ENCODE measurements at places on chromosomes 11 and 22. TPM values are rescaled to one million over a fixed set of nuclear protein-coding genes. Genes with fewer than 3 reads are reported as not detected.

VPS37C gene
- 32.7 TPM for total RNA-seq

SPDYC gene
- not detected for total RNA-seq

C2CD2L gene
- total RNA-seq, result 17.8 TPM

PANX2 gene
- 9.1 TPM for total RNA-seq

RIC3 gene
- total RNA-seq, result not detected

SNAP29 gene
- 35.3 TPM for total RNA-seq

PLAAT5 gene
- not detected for total RNA-seq

- DNase-seq, result no peak
These were observed 5.3 kb downstream of the SLN start for GRCh38 chr11:107706531-107706930.

DNA sequence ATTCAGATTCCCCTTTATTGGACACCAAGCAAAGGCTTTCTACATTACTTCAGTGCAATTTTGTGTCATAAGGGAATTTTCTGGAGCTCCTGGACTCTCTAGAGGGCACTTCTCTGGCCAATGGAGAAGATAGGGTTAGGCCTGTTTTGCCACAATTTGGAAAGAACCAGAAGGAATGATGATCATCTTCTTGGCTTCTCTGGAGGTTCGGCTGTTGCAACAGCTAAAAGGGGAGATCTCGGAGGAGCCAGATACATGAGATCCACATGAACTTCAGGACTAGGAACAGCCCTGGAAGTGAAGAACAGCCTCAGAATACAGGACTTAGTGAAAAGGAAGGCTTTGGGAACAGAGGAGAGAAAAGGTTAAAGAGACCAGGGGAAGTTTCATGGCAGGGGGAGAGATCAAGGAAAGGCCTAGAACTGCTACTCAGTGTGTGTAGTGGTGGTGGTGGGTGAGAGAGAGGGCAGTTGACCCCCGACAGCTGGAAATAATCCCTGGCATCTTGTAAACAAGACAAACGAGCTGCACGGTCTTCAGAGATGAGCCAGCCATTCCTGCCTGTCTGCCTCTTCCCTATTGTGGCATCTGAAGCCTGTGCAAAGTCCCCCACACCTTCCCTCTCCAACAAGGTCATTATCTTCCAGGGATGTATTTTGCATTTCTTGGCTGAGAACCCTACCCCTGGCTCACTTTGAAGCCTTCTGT is 83.8 kb downstream of the CCDC81 start:
- no peak for DNase-seq

DNA sequence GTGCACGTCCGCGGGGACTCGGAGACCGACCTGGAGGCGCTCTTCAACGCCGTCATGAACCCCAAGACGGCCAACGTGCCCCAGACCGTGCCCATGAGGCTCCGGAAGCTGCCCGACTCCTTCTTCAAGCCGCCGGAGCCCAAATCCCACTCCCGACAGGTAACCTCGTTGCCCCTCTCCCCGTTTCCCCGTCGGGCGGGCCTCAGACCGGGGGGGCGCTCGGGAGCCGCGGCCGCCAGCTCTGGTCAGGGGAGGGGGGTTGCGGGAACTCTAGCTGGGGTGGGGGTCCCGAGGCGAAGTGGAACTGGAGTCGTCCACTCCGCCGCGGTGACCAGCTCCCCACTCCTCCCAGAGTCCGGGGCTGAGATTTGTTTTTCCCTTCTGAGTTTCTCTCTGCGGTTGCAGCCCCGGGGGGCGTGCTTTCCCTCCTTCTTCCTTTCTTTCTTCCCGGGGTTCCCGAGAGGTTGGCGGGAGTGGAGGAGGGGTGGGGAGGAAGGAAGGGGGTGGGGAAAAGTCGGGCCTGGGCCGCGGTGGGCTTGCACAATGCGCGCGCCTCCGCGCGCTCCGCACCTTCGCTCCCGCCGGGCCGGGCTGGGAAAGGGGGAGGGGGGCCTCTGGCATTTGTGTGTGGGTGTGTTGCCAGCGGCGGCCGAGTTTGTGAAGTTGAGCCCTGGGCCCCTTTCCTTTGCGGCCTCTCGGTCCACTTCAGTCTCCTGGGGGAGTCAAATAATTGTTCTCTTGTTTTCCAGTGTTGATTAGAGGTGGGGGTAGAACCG is 952 bp downstream of the YAP1 start:
- peak; percentile 96 for DNase-seq

DNA sequence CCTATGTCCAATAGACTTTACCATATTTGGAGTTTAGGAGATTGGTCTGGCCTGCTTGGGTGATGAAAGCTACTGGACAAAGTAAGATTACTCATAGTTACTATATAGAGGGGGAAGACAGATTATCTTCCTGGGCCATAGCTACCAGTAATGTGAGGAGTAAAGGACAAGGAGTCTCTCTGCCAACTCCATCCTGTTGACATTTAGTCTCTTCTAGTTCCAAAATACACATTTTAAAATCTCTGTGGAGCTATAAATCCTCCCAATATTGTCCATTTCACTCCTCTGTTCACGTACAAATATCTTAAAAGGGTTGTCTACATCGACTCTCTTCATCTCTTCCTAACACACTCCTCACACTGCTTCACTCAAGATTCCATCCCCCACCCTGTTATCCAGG is 1.1 kb upstream of the OR51D1 start:
- no peak for DNase-seq

- no peak for DNase-seq
These were observed 11.9 kb downstream of the C11orf21 start for GRCh38 chr11:2289859-2290258.

DNA sequence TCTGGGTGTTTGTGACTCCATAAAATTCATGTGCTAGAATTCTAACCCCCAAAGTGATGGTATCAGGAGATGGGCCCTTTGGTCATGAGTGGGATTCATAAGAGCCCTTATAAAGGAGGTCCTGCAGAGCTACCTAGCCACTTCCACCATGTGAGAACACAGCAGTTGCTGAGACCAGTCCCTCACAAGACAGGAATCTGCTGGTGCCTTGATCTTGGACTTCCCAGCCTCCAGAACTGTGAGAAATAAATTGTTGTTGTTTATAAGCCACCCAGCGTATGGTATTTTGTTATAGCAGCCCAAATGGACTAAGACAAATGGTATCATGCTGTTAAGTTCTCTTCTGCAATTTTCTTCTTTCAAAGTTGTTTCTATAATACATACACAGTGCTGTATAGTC is 1.5 kb upstream of the PLAAT5 start:
- DNase-seq, result no peak

DNA sequence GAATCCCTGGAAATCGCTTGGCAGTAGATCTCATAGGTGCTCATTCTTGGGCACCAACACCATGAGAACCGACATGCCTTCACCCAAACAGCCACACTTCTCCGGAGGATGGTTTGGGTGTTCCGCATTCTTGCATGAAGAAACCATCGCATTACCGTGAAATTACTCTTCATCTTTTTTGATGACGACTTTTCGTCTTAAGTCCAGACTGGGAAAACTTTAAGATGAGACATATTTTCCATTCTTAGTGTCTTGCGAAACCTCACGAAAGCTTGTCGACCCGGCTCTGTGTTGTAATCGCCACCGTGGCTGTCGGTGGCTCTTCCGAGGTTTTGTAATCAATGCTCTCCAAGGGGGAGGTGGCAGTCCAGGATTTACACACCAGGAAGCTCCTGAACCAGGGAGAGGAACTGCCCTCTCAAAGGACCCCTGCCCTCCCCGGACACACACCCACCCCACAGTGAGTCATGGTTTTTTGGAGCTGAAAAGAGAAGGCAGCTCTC is 1.7 kb downstream of the TOM1 start:
- DNase-seq, result peak; percentile 62

- no peak for DNase-seq
These were observed 254.4 kb downstream of the OPCML start for GRCh38 chr11:133277886-133278285.

- no peak for DNase-seq
These were observed 131.5 kb upstream of the TRPC6 start for GRCh38 chr11:101715281-101715680.

- DNase-seq, result no peak
These were observed 10.0 kb upstream of the PKNOX2 start for GRCh38 chr11:125154378-125155099.

- no peak for DNase-seq
These were observed 257.4 kb downstream of the BRD1 start for GRCh38 chr22:49570032-49570848.

- no peak for DNase-seq
These were observed 10.1 kb downstream of the LMO1 start for GRCh38 chr11:8253566-8253965.

DNA sequence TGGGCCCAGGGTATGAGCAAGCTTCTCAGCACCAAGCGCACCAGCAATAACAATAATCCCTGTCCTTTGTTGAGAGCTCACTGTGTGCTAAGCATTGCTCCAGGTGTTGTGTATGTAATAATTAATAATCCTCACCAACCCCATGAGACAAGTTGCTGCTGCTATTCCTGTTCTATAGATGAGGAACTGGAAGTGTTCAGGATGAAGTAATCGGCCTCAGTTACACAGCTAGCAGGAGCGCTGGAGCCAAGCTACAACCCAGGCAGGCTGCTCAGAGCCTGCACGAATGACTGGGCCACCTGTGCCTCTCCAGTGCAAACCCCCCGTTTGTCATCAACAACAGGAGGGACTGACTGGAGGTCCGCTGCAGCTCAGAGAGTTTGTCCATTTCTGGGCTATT is 35.2 kb upstream of the CECR2 start:
- no peak for DNase-seq

DNA sequence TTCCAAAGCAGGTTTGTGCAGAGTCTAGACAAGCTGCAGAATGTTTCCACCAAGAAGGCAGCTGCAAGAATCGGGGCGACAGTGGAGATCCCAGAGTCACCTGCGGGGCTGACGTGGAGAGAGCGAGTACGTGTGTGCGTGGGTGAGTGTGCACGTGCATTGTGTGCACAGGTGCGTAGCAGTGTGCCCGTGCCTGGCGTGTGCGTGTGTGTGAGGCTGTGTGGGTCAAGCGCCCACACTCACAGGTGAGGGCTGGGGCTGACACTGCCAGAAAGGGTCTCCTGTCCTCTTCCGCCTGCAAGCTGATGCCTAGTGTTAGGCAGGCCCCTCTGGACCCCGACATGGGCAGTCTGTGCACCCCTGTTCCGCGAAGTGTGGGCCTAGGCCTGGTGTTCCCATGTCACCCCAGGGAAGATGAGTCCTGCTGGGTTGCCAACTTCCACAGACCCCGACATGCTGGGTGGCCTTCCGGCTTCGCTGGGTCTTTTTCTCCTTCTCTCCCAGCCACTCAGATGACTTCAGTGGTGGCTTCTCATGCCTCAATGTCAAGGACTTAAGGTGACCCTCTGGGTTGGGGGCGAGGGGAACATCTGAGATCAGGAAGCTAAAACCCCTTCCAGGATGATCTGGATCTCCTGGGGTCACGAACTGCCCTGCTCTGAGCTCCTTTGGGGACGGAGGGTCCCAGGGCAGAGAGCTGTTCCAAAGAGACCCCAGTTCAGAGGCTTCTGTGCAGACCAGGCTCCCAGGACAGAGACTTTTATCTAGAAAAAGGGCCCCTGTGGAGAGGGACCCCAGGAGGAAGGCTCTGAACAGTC is 10.4 kb upstream of the SYT8 start:
- DNase-seq, result no peak

GRCh38 chr11:73047773-73048371 is 94.2 kb downstream of the FCHSD2 start:
- DNase-seq, result no peak

GRCh38 chr22:20843501-20843900 is 15.1 kb downstream of the PI4KA start:
- DNase-seq, result no peak

DNA sequence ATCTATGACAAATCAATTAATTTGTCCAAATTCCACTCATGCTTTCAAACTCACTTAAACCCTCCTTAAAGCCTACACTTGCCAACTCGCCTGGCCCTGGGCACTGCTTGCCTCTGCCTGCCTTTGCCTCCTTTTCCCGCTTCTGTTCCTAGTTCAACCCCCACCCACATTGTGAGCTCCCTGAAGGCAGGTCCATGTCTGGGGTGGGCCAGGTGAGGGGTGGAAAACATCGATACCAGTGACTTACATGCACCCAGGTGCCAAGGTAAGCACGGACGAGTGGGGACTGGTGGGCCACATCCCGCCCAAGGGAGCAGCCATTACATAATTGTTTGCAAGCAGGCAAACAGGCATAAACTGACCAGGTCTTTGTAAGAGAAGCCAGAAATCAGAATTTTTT is 146.2 kb downstream of the ST3GAL4 start:
- no peak for DNase-seq

DNA sequence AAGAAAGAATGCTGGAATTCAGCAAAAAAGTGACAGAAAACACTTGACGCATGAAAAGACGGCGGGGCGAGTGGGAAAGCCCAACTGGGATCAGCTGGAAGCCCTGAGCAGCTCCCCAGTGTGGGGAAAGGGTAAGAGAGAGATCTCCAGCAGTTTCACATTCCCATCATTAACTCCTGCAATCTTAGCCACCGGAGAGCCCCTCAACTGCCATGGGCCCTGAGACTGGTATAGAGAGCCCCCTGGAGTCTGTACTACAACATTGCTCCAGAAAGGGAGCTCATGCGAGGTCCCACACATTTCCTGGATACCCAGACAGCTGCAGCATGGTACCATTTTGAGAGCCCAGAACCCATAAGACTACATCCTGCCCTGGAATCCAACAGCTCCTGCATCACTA is 31.1 kb downstream of the MRGPRX4 start:
- DNase-seq, result peak; percentile 58

- no peak for DNase-seq
These were observed 104.2 kb upstream of the HSD17B12 start for GRCh38 chr11:43576320-43576802.

DNA sequence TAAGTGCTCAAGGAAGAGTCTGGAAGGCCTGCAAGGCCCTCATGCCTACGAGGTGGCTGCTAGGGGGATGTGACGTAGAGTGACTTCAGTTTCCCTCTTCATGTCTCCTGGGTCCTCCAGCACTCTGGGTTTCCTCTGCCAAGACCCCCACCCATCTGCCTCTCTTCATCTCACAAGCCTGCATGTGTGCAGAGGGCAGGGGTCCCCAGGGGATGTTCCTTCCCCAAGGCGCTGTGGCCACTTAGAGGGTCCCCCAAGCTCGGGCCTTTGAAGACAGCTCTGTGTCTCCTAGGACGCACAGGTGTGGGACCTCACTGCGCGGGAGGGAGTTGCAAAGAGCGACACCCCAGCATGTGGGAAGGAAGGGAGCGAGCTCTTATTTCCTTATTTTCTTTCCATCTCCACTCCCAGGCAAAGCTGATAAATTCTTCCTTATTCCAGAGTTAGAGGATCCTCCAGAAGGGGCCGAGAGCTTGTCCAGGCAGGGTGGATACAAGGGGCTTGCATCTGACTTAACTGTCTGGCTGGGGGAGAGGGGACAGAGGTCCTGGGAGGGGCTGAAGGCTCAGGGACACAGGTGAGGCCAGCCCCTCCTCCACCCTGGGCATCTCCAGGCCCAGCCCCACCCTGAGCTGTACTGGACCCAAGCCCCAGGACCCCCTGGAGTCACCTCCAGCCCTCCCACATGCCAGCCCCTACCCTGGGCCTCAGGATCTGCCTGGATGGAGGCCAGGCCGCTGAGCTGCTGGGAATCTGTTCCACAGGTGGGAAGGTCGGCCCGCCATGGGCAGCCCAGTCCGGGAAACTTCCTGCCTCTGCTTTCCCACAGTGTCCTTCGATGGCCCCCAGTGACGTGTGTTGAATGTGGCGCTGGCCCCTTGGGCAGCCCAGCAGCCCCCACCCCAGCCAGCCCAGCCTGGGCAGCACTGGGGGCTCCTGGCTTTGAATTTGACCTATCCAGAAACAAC is 59.7 kb upstream of the KCNQ1OT1 start:
- no peak for DNase-seq

Data from A673 (cell line).